Osteoblast (primary cell): ENCODE measurements at places on chromosomes 1 and 21. TPM values are rescaled to one million over a fixed set of nuclear protein-coding genes. Genes with fewer than 3 reads are reported as not detected.

- H3K36me3 ChIP-seq: no peaks in the 10 kb centered on the region
- no peak overlapping the region for H3K4me3 ChIP-seq
Observed at GRCh38 chr1:5571861-5572401, 420.3 kb downstream of the NPHP4 start.

DNA sequence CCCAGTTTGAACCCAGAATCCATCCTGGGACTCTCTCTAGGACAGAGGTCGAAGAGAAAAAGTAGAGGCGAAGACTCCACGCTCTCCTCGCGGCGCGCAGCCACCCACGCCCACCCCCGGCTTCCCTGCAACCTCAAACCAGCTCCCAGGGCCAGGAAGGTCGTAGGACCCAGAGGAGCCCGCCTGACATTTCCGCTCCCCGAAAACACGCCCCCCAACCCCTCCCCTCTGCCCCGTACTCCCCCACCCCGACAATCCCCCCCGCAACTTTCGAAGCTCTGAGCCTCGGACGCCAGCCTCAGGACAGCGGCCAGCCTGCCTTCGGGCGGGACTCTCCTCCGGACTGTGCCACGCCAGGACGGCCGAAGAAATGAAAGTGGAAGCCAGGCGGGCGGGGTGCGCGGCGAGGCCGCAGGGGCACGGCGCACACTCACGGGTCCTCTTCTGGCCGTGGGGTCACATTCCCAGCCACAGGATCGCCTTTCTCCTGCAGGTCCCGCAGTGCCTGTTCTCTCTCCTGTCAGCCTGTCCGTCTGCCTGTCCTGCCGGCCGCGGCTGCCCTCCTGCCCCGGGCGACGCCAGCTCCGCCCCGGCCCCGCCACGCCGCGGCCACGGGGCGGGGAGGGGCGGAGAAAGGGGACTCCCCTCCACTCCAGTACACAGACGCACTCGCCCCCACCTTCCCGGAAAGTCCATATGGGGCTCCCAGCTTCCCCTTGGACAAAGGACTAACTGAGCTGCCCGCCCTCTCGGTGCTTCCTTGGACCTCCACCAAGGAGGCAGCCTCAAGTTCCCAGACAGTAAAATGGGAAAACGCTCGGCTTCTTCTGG, at the start of gene MOB3C:
Gene MOB3C, minus strand, starts transcription at position 535 of the 831 bp plus-strand sequence. CDS start 3,490 bp downstream, outside the sequence.
- peaks cover 6% of the 10 kb centered on the region for H3K36me3 ChIP-seq
- peak within 1 kb of the TSS; percentile 90 for H3K4me3 ChIP-seq
- no peaks in the 10 kb centered on the region for H3K27me3 ChIP-seq
- peaks cover 38% of the 10 kb centered on the region for H3K4me1 ChIP-seq
- peak within 1 kb of the TSS; percentile 86 for H3K27ac ChIP-seq
- peak; percentile 96 for DNase-seq

GRCh38 chr1:208071435-208072031, 160.6 kb upstream of the CD34 start:
- H3K4me3 ChIP-seq: no peak overlapping the region
- no peaks in the 10 kb centered on the region for H3K4me1 ChIP-seq

Gene KRTAP21-2
- not detected in 2 replicates for total RNA-seq

DNA sequence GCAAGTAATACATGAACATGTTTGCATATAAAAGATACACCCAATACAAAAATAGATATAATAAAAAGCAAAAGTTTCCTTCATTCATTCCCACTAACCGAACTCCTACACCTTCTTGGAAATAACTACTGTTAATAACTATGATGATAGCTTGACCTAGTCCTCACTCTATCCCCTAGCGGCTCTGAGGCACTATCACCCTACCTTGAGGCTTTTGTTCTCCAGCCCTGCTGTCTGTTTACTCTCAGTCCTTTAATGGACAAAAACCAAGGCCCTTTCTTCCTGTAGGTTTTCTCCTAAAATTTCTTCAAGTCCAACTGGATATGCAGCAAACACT, 186.6 kb downstream of the SLC35F3 start:
- H3K27me3 ChIP-seq: no peaks in the 10 kb centered on the region
- no peak overlapping the region for H3K27ac ChIP-seq
- H3K4me1 ChIP-seq: no peaks in the 10 kb centered on the region
- no peaks in the 10 kb centered on the region for H3K36me3 ChIP-seq

GRCh38 chr1:92094090-92094489, 13.9 kb downstream of the BTBD8 start:
- H3K36me3 ChIP-seq: no peaks in the 10 kb centered on the region
- H3K27me3 ChIP-seq: no peaks in the 10 kb centered on the region
- no peak for DNase-seq
- H3K4me1 ChIP-seq: no peaks in the 10 kb centered on the region

DNA sequence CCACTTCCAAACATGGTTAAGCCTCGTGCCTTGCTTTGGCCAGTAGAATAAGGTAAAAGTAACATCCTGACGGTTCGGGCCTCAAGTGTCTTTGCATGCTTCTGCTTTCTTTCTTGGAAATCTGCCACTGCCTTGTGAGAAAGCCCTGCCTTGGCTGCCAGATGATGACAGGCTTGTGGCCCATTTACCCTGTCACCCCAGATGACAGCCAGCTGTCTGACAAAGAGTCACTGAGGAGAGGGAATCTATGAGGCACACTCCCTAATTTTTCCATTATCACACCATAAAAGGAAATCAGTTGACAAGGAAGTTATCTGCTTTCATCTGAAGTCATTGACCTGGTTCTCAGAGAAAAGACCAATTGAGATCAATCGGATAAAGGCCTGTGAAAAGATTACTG, 199.8 kb downstream of the USH2A start:
- no peaks in the 10 kb centered on the region for H3K36me3 ChIP-seq
- no peaks in the 10 kb centered on the region for H3K27me3 ChIP-seq
- no peak overlapping the region for H3K27ac ChIP-seq
- no peak for DNase-seq

GRCh38 chr1:203250911-203251310, 21.4 kb upstream of the CHIT1 start:
- H3K27ac ChIP-seq: no peak overlapping the region
- no peak for DNase-seq
- no peaks in the 10 kb centered on the region for H3K4me1 ChIP-seq
- H3K27me3 ChIP-seq: peaks cover 20% of the 10 kb centered on the region
- no peaks in the 10 kb centered on the region for H3K36me3 ChIP-seq

- H3K27me3 ChIP-seq: no peaks in the 10 kb centered on the region
- H3K36me3 ChIP-seq: no peaks in the 10 kb centered on the region
- H3K27ac ChIP-seq: no peak overlapping the region
- no peak overlapping the region for H3K4me3 ChIP-seq
- DNase-seq: no peak
Observed at GRCh38 chr21:41156142-41156541, 11.8 kb upstream of the BACE2 start.

DNA sequence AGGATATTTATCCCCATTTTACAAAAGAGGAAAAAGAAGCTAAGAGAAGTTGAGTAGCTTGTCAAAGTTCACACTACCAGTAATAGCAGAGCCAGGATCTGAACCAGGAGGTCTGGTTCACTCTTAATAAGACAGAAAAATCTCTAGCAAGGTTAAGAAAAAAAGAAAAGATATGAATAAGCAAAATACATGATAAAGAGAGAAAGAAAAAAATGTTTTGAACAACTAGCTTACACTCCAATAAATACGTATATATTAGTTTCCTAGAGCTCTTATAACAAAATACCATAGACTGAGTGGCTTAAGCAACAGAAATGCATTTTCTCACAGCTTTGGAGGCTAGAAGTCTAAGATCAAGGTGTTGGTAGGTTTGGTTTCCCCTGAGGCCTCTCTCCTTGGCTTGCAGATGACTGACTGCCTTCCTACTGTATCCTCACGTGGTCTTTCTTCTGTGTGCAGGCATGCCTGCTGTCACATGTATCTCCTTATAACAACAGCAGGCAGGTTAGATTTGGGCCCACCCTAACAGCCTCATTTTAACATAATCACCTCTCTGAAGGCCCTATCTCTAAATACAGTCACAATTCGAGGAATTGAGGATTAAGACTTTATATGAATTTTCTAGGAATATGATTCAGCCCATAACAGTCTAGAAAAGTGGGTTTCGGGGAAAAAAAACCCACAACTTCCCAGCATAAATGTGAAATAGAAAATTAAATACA, 60.4 kb downstream of the LEPR start:
- H3K27ac ChIP-seq: no peak overlapping the region
- no peaks in the 10 kb centered on the region for H3K27me3 ChIP-seq
- no peak overlapping the region for H3K4me3 ChIP-seq
- peaks cover 18% of the 10 kb centered on the region for H3K4me1 ChIP-seq
- no peak for DNase-seq

DNA sequence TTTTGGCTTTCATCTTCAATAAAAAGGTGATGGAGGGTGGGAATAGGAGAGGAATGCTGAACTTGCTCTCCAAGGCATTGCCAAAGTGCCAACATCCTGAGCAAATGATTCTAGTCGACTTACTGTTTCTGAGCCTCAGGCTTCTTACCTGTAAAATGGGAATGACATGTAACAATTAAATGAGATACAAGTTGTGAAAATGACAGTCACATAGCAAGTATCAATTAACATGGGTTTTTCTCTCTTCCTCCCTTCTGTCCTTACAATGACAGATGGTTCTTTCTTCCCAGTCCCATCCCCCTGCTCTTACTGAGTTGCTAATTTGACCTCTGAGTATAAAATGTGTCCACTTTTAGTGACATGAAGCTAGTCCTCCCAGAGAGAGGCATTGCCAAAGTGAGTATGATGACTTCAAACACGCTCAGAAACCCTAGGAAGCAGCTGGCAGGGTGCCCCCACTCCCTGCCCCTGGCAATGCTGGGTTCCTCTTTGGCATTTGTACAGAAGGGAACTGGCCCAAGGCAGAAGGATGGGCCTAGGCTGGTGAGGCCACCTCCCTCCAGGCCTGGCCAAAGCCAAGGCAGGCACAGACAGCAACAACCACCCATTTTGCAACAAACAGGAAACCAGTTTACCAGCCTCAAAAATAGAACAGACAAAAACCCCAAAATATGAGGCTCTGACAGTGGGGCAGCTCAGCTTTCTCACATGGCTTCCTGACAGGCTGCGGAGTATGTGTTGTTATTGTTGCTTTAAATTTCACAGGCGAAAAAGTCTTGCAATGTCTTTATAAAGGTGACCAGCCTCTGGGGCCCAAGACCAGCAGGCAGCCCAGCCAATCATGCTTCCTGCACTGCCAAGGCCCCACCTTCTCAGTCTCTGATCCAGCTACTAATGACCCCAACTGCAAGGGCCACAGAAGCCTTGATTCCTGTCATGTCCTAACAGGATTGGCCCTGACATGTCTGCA, 115.9 kb downstream of the HIVEP3 start:
- H3K4me1 ChIP-seq: no peaks in the 10 kb centered on the region
- H3K4me3 ChIP-seq: no peak overlapping the region
- no peaks in the 10 kb centered on the region for H3K27me3 ChIP-seq
- DNase-seq: peak; percentile 31
- no peaks in the 10 kb centered on the region for H3K36me3 ChIP-seq
- no peak overlapping the region for H3K27ac ChIP-seq

Gene TRIM17
- total RNA-seq: under 0.01 TPM in 1 of 2 replicates, not detected in the other

DNA sequence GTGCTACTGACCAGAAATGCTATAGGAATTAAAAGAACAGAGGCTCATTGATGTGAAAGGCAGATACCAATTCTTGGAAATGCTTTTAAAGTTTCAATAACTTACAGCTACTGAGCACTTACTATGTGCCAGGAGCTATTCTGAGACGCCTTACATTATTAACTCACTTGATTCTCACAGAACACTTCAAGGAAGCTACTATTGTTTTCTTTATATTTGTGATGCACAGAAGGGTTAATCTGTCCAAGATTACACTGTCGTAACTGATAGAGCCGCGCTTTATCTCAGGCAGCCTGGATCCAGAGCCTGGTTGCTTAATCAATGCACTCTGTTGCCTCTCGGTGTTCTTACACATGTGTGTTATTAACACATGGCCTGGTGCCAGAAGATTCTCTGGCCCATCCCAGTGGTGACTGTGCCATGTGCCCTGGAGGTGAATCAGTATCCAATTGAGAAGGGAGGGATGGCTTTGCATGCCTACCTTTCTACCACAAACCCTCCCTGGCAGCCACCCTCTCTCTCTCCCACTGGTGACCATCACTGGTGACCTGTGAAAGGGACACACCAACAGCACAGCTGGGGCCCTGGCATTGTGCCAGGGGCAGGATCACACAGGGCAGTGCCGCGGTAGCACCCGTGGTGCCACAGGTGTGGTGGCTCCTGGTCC, 8.8 kb downstream of the FMO1 start:
- no peaks in the 10 kb centered on the region for H3K36me3 ChIP-seq
- DNase-seq: no peak
- H3K27me3 ChIP-seq: no peaks in the 10 kb centered on the region
- H3K27ac ChIP-seq: no peak overlapping the region

DNA sequence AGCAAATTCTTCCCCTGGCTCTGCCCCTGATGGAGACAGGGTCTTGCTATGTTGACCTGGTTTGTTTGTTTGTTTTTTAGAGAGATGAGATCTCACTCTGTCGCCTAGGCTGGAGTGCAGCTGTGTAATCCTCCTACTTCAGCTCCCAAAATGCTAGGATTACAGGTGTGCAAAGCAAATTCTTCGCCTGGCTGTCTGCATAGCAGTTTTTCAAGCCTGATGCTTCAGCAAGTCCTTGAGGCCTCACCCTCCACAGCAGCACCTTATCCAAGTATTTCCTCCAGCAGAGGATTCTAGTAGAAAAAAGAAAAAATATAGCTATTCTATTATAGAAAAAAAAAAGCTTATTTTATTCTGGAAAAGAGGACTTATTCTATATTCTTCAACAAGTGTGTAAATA, 15.1 kb upstream of the RPL5 start:
- no peak for DNase-seq
- H3K4me3 ChIP-seq: no peak overlapping the region
- no peaks in the 10 kb centered on the region for H3K36me3 ChIP-seq
- no peaks in the 10 kb centered on the region for H3K27me3 ChIP-seq
- no peak overlapping the region for H3K27ac ChIP-seq

Gene ANKRD65
- total RNA-seq: 1.2 and 1.8 TPM in 2 replicates

Gene ZCCHC17
- total RNA-seq: 25.9 and 30.4 TPM in 2 replicates

DNA sequence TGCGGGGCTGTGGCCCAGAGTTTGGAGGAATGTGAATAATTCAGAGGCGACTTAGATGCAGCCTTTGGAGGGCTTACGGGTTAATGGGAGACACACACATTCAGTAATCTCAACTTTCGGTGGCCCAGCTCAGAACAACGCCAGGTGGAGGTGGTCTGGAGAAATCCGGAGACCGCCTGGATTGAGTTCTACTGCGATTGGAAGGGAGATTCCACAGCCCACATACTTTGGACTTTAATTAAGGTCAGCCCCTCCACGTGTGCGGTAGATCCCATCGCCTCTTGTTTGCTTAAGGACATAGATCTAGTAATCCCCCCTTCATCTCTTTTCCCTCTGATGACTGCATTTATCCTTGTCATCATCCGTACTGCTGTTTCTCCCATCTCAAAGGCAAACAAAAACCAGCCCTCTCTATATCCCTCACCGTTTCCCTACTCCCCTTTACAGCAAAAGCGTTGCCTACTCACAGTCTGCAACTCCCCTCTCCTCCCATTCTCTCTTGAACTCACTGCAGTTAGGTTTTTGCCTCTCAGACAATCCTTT, 720 bp upstream of the BSDC1 start:
- H3K4me3 ChIP-seq: peak overlapping the region; percentile 84
- H3K27ac ChIP-seq: peak overlapping the region; percentile 89
- no peak for DNase-seq
- H3K27me3 ChIP-seq: no peaks in the 10 kb centered on the region
- peaks cover 19% of the 10 kb centered on the region for H3K4me1 ChIP-seq

GRCh38 chr1:75334876-75335389, 200.7 kb downstream of the LHX8 start:
- H3K4me1 ChIP-seq: no peaks in the 10 kb centered on the region
- no peaks in the 10 kb centered on the region for H3K27me3 ChIP-seq
- H3K27ac ChIP-seq: no peak overlapping the region
- no peaks in the 10 kb centered on the region for H3K36me3 ChIP-seq
- no peak for DNase-seq
- H3K4me3 ChIP-seq: no peak overlapping the region
